Dermis blood vessel endothelial cell (primary cell): ENCODE measurements at places on chromosomes 12 and 14. TPM values are rescaled to one million over a fixed set of nuclear protein-coding genes. Genes with fewer than 3 reads are reported as not detected.

Gene SSTR1
- total RNA-seq, result 0.17 and 0.33 TPM in 2 replicates

Gene IRAK3
- 17.1 and 19.2 TPM in 2 replicates for total RNA-seq

Gene ITGA7
- total RNA-seq, result 0.42 and 0.68 TPM in 2 replicates

Gene CLEC1B
- total RNA-seq, result not detected in 2 replicates

Gene SAMD15
- total RNA-seq, result 0.88 and 1.0 TPM in 2 replicates

DNA sequence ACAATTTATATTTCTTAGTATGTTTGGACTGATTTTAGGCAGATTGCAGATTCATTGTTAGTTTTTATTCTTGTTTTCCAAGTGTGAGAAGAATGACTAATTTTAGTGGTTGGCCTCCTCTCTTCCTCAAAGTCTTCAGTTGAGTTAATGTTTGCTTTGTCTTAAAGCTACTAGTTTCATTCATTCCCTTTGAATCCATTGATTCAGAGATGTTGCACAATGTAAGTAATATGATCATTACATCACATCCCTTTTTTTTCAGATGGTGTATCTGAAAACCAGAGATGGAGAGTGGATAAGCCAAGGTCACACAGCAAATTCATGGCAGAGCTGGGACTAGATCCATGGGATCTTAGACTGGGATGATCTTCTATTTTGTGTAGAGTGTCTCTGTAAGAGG lies 577.5 kb downstream of the BCL11B start:
- no peak for DNase-seq

- no peak for DNase-seq
These were observed 300.9 kb upstream of the DCN start for GRCh38 chr12:91483471-91483985.

Gene SRGAP1
- 2.9 and 12.9 TPM in 2 replicates for total RNA-seq

DNA sequence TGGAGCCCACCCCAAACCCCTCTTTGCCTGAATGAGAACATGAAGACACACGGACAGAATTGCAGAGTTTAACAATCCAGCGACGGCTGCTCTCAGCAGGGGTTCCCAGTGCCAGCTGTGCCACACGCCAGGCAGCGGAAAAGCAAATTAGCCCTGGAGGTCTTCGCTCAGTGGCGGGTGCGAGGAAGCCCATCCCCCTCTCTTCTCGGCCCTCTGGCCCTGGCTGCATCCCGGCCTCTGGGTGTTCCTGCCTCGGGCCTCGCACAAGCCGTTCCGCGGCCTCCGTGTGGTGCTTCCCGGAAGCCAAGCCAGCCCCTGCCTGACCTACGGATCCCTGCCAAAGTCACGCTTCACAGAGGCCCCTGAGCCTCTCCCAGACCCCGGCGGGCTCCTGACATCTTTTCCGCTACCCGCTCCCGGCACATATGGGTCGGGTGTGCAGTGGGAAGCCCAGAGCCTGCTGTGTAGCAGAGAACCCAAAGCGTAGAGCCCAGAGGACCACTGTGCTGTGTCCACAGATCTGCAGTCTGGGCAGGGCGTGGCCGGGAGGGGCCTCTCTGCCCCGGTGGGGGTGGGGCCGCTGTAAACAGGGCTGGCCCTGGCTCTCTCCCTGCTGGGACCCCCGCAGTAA lies 70.7 kb upstream of the GALNT9 start:
- no peak for DNase-seq

- no peak for DNase-seq
These were observed 58.9 kb downstream of the GRIP1 start for GRCh38 chr12:66620026-66620425.

GRCh38 chr14:70073924-70074566 lies 114.7 kb downstream of the SLC8A3 start:
- DNase-seq, result peak; percentile 77

Gene CLEC4A
- 0.19 TPM in 1 of 2 replicates, not detected in the other for total RNA-seq

DNA sequence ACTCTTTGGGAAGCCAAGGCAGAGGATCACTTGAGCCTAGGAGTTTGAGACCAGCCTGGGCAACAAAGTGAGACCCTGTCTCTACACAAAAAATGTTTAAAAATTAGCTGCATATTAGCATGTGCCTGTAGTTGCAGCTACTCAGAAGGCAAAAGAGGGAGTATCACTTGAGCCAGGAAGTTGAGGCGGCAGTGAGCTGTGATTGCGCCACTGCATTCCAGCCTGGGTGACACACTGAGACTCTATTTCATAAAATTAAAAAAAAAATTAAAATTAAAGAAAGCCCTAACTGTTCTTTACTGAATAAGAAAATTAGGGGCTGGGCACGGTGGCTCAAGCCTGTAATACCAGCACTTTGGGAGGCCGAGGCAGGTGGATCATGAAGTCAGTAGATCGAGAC lies 27.0 kb downstream of the SENP1 start:
- no peak for DNase-seq

DNA sequence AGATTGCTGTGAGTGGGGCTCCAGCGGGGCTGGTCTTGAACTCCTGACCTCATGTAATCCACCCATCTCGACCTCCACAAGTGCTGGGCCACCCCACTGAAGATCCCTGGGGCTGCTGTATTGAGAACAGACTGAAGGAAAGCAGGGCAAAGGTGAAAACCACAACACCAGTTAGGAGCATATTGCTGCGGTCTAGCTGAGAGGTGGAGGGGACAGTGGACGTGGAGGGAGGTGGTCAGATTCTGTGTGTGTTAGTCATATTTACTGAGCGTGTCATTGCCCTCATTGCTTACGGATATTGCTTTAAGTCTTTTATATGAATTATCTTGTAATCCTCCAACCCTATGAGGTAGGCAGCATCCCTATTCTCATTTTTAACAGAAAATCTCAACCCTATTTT lies 69.0 kb upstream of the OVCH1 start:
- no peak for DNase-seq

GRCh38 chr12:114209861-114210260 lies 196.1 kb downstream of the TBX5 start:
- DNase-seq, result no peak

DNA sequence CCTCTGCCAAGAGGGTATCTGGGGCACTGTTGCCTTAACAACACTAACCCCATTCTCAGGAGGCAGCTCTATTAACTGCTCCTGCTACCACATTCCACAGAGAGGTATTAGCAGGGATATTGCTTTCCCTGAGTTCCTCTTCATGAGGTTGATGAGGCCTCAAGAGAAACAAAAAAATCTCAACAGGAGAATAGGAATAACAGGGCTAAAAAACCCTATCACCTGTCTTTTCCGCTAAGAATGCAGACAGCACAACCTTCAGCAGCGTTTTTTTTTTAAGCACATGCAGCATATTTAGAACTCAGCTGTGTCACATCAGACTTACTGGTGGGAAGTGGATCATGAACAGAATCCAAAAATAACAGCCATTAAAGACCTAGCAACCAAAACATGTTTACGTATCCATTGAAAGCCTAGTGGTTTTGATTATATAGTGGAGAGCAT lies 29.2 kb downstream of the ATF7 start:
- peak; percentile 91 for DNase-seq

Gene TMEM132C
- not detected in 2 replicates for total RNA-seq

Gene PRPH
- not detected in 2 replicates for total RNA-seq

GRCh38 chr12:132411457-132411856 lies 78.5 kb upstream of the FBRSL1 start:
- DNase-seq, result no peak

Gene NKX2-1
- not detected in 2 replicates for total RNA-seq

Gene USP44
- 3.4 and 5.4 TPM in 2 replicates for total RNA-seq

DNA sequence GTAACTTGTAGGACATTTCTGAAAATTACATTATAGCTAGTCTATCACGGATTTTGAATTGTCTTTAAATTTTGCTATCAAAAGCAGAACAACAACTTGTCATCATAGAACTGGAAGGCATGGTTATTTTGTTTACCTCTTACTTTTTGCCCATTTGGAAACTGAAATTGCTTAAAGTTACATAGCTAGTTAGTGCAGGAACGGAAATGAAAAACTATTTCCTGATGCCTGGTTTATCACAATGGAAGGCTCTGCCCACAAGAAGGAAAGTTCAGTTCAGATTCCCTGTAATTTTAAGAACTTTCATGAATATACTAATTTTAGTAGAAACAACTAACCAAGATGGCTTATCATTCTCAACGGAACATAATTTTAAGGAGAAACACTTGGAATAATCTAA lies 427.7 kb downstream of the RAD51B start:
- DNase-seq, result peak; percentile 52

Gene DACT1
- 0.05 and 0.34 TPM in 2 replicates for total RNA-seq

Gene NR4A1
- total RNA-seq, result 0.70 and 3.1 TPM in 2 replicates

DNA sequence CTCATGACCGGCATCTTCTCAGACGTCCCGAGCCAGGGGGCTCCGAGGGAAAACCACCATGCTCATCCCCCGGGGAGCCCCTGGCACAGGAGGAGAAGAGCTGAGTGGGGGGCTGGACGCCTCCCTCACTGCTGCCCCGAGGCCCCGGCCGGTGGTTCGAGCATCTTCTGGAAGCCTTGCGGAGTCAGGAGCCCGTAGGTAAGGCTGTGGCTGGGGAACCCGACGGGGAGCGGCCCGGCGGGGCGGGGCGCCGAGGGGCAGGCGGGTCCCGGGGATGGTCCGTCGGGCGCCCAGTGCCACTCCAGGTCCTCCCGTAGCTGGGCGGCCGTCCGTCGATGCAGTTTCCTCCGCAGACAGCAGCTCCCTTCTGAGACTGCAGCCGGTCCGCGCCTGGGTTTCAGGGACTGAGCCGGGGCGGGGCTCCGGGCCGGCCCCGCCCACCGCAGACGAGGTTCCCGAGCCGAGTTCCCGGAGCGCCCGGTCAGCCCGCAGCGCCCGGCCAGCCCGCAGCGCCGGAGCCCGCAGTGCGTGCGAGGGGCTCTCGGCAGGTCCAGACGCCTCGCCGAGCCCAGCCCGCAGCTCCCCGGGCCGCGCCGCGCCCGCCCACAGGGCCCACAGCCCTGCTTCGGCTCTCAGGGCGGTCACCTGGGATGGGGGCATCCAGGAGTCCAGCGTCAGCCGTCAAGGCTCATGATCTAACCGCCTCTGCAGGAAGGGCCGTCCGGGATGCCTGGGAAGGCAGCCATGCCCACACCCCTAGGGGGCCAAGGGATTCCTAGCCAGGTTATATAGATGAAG lies at the start of gene PGF:
Gene PGF, minus strand, starts transcription at position 369 of the 798 bp plus-strand sequence. Its CDS starts 355 bp downstream, at position 14.
- DNase-seq, result peak; percentile 84

Gene FLVCR2
- 10.6 and 15.8 TPM in 2 replicates for total RNA-seq

DNA sequence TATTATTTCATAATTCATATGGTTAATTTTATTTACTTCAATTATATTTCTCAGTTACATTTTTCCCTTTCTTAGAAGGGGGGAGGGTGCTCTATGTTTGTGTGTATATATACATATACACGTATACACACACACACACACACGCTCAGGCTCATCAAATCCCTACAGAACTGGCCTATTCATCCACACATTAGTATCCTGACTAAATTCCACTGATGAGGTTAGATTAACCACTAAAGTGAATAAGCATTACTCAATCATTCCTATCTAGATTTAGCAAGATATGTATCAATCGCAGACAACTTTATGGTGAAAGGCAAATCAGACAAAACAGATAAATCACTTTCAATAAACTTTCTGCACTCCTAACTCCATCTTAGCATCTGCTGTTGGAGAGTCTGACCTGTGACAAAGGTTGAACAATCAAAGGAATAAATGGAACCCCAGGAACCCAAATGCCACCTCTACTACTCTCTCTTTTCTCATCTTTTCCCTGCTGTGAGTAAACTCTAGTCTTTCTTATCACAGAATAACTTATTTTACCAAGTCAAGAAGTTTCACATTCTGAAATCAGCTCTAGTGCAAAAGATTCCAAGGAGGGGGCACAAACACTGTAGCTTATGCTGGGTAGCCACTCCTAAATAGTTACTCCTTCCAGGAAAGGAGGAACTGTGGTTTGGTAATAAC lies 67.6 kb downstream of the RALGAPA1 start:
- DNase-seq, result no peak
